Neural crest cell (in vitro differentiated cells): ENCODE measurements at places on chromosomes 7 and 10. TPM values are rescaled to one million over a fixed set of nuclear protein-coding genes. Genes with fewer than 3 reads are reported as not detected.

DNA sequence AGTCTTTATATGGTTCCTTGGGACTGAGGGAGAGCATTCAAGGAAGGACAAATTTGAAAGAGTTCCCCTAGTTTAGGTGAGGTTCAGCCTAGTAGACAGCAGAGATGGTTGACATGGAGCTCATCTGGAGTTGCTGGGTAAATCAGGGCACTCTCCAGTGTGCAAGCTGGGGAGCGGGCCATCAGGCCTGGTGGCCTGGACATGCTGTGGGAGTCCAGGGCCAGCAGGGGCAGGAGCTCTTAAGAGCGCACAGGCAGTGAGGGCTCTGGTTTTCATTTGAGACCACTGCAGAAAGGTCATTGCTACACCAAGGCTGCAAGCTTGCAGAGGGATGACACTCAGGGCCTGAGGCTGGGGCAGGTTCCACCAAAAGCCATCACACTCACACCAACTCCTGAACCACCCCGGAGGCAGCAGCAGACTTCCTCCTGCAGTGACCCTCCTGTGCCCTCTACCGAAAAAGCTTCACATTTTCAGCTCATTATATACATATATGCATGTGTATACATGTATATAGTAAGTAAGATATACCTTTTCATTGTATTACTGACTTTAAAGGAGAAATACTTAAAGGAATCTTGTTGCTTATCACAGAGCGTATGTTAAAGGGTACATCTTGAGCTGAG is 39.5 kb downstream of the STEAP1B start:
- DNase-seq, result no peak

DNA sequence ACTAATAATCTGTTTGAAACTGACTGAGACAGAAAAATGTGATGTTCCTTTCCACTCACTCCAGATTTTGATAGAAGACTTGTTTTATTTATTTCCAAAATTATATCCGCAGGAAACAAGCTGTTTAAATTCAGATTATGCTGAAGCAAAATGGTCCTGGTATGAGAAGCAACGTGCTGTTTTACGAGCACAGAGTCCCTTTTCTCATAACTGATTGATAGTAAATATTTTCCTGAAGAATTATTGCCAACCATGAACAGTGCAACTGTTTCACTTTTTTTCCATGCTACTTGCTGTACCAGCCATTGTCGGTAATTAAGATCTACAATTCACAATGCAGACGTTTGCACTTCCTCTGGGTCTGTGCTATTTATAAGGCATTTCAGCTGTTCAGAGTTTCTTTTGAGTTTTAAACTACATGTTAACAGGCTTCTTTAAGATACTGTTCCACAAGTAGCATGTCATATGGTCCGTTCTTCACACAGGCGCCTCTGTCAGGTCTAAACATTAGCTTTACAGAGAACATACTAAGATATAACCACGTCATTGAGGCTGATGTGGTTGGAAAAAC is 103.8 kb downstream of the POLL start:
- DNase-seq, result no peak

GRCh38 chr10:25288181-25288580 is 113.4 kb downstream of the GPR158 start:
- DNase-seq, result no peak

- no peak for DNase-seq
Measured at GRCh38 chr7:112421666-112422486, 28.4 kb upstream of the IFRD1 start.

GIMAP2 gene
- total RNA-seq, result not detected in 2 replicates

DNA sequence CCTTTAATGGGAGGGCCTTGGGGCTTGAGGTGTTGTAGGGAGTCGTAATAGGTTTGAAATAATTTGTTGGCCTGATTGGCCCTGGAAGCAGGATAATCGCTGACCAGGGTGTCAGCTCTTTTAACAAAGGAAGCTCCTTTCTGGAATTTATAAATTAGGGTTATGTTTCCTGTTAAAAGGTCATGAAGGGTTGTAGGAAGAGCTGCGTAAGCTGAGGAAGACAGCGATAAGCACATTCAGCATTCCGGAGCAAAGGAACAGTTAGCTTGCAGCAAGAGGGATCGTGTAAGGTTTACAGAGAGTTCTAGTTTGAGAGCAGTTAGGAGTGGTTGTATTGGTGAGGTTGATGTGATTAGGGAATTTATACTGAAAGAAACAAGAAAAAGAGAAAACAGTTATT is 21.3 kb downstream of the CPA4 start:
- DNase-seq, result no peak

GRCh38 chr10:29409241-29410054 is 120.6 kb downstream of the LYZL1 start:
- DNase-seq, result no peak

GRCh38 chr10:116780691-116781205 is 38.4 kb upstream of the HSPA12A start:
- DNase-seq, result no peak

DNA sequence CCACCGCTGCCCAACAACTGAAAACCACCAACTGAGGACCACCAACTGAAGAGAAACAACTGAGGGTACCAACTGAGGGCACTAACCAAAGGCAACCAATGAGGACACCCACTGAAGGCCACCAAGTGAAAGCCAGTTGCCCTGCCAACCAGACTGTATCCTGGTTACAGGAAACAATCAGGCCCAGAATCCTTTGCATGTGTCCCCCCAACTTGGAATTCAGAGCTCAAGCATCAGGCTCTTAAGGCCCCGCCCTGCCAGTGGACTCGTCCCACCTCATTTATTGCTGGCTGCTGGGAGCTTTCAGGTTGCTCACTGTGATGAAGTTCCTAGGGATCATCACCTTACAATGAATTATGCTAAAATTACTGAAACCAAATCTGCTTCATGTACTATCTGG is 76.6 kb upstream of the ABI1 start:
- DNase-seq, result no peak

PLCE1 gene
- 5.7 and 6.1 TPM in 2 replicates for total RNA-seq

- DNase-seq, result no peak
Measured at GRCh38 chr7:114112806-114113205, 194.0 kb upstream of the PPP1R3A start.

ATOH7 gene
- 0.20 and 0.84 TPM in 2 replicates for total RNA-seq

- no peak for DNase-seq
Measured at GRCh38 chr7:51680594-51681399, 364.2 kb upstream of the COBL start.

KMT2E gene
- 75.5 and 79.6 TPM in 2 replicates for total RNA-seq

- DNase-seq, result no peak
Measured at GRCh38 chr7:155884225-155885166, 72.2 kb upstream of the SHH start.

EPHB6 gene
- total RNA-seq, result 12.3 and 12.5 TPM in 2 replicates

UCMA gene
- not detected in 2 replicates for total RNA-seq

DNA sequence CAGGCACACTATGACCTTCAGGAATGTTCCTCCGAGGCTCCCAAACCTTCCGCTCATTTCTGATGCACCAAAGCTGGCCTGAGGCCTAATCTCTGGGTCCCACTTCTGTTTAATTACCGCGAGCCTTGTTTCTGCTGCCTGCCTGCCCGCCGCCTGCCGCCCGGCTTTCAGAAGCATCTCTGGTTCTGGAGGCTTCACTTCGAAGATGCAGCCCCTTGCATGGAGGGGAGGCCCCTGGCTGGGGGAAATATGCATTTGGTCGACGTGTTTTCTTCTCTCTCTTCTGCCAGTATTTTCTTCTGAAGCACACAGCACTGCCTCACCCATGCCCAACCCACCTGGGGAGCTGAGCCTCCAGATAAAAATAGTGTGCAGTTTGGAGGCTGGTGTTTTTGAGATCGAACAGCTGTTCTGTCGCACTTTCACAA is 166.9 kb downstream of the PAXIP1 start:
- DNase-seq, result no peak

INTS15 gene
- 50.4 and 55.7 TPM in 2 replicates for total RNA-seq

DNA sequence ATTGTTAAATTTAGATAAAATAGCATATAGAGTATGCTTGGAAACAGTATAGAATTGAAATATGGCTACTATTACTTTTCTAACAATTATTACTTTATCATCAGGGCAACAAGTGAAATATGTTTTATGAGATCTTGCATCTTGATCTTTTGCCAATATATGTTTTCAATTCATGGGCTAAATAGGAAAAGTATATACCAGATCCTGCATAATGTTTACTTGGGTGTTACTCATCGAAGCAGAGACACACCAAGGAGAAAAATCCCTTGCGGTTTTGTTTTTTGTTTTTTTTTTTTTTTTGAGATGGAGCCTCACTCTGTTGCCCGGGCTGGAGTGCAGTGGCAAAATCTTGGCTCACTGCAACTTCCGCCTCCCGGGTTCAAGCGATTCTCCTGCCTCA is 541.4 kb downstream of the SUGCT start:
- DNase-seq, result no peak

C10orf53 gene
- total RNA-seq, result 0.14 TPM in 1 of 2 replicates, not detected in the other

- no peak for DNase-seq
Measured at GRCh38 chr10:121485436-121486139, 112.7 kb downstream of the FGFR2 start.

DNA sequence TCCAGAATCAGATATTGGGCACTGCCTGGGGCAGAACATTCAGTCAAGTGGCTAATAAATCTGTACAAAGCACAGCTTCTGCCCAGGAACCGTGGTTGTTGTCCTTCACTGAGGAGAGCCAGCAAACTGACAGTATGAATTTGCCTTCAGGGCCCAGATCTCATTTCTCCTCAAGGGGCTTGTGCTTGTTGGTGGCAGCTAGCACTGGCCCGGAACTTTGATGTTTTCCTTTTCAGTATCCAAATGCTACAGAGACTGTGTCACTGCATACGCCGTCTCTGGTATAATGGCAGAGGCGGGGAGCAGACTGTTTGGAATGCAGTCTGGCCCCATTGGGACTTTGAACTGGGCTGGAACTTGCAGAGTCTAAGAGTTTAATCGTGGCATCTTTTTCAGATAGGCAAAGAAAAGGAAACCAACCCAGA is 30.4 kb upstream of the ADD3 start:
- no peak for DNase-seq

- peak; percentile 5 for DNase-seq
Measured at GRCh38 chr7:44308596-44309270, 16.7 kb downstream of the CAMK2B start.

GRCh38 chr7:40470817-40471216 is 336.0 kb downstream of the SUGCT start:
- DNase-seq, result no peak

ADAM12 gene
- 81.4 and 82.4 TPM in 2 replicates for total RNA-seq

AGMO gene
- 0.51 and 1.0 TPM in 2 replicates for total RNA-seq

- no peak for DNase-seq
Measured at GRCh38 chr7:510131-510481, 9.5 kb downstream of the PDGFA start.

DNA sequence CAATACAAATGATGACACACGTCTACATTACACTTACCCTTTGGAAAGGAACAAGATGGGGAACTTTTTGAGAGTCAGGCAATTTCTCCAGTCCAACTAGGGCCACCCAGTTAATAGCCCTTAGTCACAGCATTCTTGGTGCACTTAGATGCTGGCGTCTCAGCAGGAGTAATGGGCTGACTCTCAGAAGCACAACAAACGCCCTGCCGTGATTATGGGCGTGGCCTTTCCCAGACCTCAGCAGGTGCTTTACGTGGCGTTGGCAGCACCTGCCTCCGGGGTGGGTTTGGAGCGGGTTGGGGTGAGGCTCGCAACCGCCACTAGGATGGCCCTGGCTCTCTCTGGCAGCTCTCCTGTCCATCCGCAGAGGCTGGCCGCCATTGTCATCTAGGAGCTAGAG is 147.6 kb upstream of the SHH start:
- DNase-seq, result no peak

DNA sequence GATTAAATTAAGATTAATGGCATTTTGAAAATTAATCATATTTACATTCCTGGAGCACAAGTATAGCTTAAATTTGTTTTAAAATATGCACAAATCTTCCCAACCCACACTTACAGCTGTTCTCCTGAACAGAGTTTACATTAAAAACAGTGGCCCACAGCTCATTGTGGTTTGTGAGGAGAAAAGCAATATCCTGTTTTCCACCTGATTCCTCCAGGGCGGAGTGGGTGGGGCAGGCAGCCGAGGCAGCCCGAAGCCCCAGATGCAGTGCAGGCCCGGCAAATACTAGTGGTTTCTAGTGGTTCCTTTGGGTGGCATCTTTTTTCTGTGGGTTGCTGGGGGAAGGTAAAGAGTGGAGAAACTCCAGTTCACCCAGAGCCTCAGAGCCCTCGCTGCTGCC is 280.8 kb downstream of the ARHGAP12 start:
- no peak for DNase-seq

DNA sequence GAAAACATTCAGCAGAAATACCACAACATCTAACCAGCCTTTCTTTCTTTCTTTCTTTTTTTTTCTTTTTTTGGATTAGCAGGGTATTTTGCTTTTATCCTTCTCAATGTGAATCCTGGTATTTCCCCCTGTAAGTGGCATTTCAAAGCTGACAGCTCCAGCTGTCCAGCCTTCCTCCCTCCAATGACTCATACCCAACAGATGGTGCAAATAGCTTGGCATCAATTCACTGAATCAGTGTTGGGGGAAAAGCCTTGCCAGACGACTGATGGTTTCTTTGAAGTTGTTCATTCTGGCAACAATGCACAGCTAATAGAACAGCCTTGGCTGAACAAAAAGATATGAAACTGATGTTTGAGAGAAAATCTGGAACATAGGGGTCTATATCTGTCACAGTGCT is 316.8 kb upstream of the STEAP1 start:
- DNase-seq, result no peak

GRCh38 chr10:121157998-121158397 is 306.8 kb downstream of the WDR11 start:
- DNase-seq, result no peak

- DNase-seq, result no peak
Measured at GRCh38 chr10:86287966-86288579, 78.5 kb downstream of the GRID1 start.

WEE2 gene
- not detected in 2 replicates for total RNA-seq

ZNF239 gene
- total RNA-seq, result 11.2 and 12.1 TPM in 2 replicates

GRCh38 chr7:12119620-12120303 is 91.3 kb upstream of the TMEM106B start:
- peak; percentile 2 for DNase-seq

DNA sequence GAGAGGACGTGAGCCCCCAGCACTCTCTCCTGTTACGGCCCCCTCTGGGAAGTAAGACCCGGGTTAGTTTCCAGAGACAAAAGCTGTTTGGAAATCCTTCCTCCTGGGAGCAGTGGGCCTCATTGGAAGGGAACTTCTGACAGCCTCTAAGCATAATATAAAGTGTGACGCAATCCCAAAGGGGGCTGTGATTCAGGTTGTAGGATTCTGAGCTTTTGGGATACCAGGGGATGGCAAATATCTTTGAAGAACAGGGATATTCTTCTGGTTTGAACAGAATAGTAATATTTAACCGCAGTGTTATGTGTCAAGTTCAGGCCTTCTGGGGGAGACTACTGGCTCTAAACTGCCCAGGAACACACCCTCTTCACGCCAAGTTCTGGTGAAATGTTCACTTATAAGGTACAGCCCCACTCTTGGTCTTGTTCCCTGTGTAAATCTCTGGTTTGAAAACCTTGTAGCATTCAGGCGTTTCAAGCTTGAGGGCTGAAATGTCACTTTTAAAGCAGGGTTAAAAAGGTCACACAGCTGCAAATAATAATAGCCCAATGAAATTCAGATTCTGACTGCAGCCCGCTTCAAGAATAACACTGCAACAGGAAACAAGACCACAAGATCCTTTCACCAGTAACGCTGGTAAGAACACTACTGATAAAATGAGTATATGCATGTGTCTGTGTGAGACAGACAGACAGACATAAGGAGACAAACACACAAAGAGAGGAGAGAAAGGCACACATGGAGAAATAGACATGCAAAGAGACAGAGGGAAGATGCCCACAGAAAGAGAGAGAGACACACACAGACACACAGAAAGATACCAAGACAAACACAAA is 69.0 kb downstream of the CREB5 start:
- DNase-seq, result no peak

GRCh38 chr10:73911553-73912004 is 647 bp downstream of the PLAU start:
- DNase-seq, result no peak
